ENCODE measurements at places on chromosomes 3 and 15.

GRCh38 chr3:13213490-13213889 is 140.3 kb upstream of the IQSEC1 start:
- no peak for DNase-seq

- no peak for DNase-seq
Measured at GRCh38 chr3:112721231-112721630, 80.3 kb upstream of the CCDC80 start.

DNA sequence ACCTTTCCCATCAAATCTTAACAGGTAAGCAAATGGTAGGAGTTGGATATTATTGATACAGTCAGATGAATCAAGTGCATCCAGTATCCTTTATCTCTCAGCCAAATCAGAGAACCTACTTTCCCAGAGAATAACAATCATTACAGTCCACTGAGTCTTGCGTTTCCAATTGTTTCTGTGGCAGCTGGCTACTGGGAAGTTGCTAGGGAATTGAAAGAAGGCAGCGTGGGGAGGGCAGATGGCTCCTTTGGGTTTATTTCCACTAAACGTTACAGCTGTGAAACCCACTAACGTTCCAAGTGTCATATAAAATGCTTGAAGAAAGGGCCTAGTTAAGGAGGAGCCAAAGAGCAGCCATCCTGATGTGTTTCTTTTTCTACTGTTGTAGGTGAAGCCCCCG is 78.4 kb downstream of the WDR72 start:
- DNase-seq: no peak

DNA sequence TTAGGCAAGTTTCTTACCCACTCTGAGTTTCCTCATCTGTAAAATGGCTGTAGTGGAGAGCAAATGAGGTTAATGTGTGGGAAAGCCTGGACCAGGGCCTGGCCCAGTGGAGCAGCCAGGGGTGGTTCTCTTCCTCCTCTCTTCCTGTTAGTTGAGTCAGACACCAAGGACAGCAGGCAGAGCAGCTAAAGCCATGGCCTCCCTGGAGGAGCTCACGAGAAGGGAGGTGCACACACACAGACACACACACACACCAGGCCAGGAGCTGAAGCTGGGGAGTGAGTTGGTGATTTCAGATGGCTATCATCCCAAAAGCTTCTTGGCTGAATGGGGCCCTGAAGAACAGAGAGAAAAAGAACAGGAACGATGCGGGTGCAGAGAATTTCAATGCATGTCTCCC is 33.2 kb upstream of the TSPAN3 start:
- DNase-seq: no peak

DNA sequence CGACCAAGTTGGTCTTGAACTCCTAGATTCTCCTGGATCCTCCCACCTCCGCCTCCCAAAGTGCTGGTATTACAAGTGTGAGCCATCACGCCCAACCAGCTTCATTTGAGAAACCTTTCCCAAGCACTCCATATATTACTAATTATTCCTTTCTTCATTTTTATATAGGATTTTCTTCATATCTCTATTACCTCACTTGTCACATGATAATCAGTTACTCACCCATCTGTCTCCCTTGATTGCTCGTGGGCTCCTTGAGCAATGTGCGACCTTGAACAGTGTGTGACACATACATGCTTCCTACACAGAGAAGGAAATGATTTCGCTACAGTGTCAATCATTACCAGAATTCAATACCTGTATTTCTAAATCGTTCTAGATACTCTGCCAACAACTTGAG is 110.7 kb upstream of the C2CD4B start:
- no peak for DNase-seq

- DNase-seq: no peak
Measured at GRCh38 chr3:64398476-64398875, 173.2 kb upstream of the PRICKLE2 start.

DNA sequence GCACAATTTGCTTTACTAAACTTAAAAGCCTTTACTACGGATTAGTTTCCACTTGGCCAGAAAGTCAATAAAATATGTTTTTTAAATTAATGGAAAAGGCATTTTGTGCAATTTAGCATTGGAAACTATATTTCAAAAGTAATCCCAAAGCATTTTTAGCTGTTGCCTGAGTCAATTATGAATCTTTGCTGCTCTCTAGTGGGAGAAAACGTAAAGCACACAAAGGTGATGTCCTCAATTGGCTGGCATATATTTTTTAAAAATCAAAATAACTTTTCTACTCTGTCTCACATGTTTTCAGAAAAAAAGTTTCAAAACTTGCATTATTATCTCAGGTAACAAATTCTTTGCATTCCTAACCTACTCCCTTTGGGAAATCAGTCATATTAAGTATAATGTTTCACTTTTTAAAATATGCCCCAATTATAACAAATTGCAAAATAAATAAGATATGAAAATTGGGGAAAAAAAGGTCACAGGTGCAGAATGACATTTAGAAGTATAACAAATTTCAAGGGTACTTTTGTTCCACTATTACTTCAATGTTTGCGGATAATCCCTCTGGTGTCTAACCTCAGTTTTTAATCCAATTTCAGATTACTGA is 47.2 kb upstream of the TEX55 start:
- DNase-seq: peak; percentile 38

GRCh38 chr3:52023860-52024764 is 28.4 kb upstream of the RPL29 start:
- DNase-seq: no peak

DNA sequence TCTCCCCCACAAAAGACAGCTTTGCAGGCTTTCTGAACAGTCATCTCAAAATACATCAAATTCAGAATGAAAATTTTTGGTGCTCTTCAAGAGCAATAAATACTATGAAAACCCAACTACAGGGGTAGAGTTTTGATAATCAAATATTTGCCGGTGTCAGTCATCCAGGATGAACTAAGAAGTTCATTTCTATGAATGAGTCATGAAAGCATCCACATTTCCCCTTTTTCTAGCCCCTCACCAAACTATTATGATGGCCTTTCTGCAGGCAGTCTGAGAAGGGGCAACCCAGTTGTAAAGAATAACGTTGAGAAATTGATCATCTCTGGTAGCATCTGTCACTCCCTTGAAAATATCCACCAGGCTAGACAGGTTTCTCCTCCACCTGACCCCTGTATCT is 3.1 kb upstream of the LPCAT4 start:
- DNase-seq: no peak

DNA sequence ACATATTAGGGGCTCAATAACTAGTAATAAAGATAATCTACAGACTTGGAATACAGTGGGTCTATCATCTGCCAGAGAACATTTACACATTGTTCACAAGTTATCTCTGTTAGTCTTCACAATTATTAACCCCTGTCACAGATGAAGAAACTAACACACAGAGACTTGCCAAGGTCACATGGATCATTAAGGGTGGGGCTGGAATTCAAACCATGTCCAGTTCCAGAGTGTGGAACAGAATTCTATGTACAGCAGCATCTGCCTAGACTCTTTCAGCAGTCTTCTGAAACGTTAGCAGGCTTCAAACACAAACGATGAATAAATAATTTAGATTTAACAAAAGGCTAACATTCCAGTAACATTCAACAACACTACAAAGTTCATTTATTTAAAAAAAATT is 673.9 kb upstream of the NR2F2 start:
- no peak for DNase-seq

GRCh38 chr3:177602601-177603147 is 405.4 kb upstream of the TBL1XR1 start:
- DNase-seq: no peak

DNA sequence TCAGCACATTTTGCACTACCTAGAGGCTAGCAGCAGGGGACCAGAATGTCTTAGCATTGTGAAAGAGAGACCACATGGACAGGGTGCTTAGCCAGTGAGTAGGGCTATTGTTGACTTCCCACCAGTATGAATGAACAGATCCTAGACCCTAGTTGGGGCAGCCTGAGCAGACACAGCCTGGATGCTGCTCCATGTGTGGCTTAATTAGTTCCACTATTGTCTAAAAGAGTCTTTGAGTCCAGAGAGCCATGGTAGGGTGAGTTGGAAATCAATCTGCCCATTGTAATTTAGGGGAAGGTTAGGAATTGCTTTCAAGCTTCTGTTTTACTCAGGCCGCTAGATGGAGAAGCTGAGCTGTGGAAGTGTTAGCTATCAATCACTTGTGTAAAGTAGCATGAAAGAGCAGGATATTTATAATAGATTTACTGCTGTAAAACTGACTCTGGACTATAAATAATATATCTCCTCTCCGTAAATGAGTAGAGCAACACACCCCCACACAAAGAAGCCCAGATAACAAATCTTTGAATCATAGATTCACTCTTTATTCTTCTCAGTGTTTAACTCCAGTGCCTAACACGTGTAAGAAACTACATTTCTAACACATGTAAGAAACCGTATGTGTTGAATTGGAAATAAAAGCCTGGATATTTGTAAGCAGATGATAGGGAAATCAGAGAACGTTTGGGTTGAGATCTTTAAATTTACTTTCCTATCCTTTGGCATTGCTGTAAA is 4.1 kb upstream of the GCSAM start:
- DNase-seq: peak; percentile 53
